Adrenal gland (tissue), 19 donors: ENCODE measurements at places on chromosomes 3 and 15. TPM values are rescaled to one million over a fixed set of nuclear protein-coding genes. Genes with fewer than 3 reads are reported as not detected.

Gene CHRNA5
- 1.3 TPM for total RNA-seq

Gene ZIC1
- total RNA-seq = 0.32 TPM

Gene CAMK1
- total RNA-seq = 83.1 TPM

Gene ATP13A5
- not detected for total RNA-seq

GRCh38 chr3:13866041-13866965, 13.6 kb downstream of the WNT7A start:
- no peak for DNase-seq

DNA sequence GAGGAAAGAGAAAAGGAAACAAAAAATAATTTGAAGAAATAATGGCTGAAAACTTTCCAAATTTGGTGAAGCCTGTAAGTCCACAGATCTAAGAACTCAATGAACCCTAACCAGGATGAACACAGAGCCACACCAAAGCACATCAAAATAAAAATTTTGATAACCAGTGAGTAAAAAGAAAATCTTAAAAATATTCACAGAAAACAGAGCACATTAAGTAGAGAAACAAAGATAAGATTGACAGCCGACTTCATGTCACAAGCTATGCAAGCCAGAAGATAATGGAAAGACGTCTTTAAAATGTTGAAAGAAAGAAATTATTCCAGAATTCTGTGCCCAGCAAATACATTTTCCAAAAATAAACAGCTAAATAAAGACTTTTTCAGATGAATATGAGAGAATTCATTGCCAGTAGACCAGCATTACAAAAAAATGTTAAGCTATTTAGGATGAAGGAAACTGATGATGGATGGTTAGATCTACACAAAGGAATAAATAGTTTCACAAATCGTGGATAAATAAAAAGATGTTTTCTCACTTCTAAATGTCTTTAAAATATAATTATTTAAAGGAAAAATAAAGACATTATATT, 140.2 kb upstream of the SKOR1 start:
- DNase-seq = no peak

DNA sequence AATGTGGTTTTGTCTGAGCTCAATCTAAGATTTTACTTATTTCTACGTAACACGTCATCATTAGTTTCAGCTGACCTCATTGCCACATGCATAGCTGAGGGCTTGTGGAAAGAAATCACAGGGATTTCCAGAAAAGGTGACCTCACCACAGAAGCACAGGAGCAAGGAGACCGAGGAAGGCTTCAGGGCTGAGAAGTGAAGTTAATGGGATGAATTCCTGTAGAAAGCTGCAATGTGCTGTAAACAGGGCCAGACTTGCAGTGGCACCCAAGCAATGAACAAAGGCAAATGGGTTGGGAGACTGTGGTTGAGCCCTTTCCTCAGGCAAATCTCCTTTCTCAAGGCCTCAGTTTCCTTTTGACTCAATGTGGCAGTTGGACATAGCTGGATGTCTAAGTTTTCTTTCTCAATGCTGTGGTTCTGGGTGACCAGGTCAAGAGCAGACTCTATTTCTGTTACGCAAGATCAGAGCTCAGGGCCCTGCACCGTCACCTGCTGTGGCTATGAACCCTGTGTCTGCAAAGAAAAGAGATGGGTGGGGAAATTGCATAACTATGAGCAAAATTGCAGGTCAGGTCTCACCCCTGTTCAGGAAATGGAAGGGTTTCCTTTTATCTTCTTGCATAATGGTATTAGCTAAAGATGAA, 252.2 kb upstream of the TBL1XR1 start:
- DNase-seq = no peak

- no peak for DNase-seq
These were observed 132.5 kb downstream of the PEAK1 start for GRCh38 chr15:77287385-77287784.

- no peak for DNase-seq
These were observed 231.5 kb downstream of the EFHB start for GRCh38 chr3:19702416-19703078.

DNA sequence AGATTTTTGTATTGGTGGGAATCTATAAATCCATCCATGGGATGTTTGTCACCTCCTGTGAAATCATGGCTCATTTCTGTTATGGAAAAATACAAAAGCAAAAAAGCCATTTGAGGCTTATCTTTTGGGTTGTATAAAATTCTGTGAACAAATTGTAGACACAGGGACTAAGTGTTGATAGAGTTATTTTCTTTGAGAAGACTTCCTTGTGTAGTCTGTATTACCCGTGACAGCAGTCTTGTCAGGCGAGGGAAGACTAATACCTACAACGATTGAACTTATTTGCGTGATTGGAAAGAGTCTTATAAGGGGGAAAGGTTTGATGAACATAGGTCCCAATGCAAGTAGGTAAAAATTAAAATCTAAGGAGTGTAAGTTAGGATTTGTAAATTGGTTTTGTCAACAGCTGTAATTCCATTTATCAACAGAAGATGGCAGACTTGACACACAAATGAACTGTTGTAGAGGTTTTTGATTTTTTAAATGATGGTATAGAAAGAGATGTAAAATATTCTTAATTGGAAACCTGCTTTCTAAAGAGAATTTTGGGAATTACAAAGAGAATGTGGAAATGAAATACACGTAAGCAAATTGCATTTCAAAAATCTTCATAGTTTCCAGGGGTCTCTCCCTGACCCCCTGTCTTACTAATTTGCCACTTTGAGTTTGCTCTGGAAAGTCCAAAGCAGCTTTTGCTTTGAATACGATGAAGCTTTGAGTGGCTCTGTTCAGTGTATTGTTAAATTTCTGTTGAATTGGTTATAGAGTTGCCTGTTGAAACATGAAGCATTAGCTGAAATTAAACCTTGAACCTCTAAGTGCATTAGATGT, 33.2 kb downstream of the SLC25A26 start:
- no peak for DNase-seq

DNA sequence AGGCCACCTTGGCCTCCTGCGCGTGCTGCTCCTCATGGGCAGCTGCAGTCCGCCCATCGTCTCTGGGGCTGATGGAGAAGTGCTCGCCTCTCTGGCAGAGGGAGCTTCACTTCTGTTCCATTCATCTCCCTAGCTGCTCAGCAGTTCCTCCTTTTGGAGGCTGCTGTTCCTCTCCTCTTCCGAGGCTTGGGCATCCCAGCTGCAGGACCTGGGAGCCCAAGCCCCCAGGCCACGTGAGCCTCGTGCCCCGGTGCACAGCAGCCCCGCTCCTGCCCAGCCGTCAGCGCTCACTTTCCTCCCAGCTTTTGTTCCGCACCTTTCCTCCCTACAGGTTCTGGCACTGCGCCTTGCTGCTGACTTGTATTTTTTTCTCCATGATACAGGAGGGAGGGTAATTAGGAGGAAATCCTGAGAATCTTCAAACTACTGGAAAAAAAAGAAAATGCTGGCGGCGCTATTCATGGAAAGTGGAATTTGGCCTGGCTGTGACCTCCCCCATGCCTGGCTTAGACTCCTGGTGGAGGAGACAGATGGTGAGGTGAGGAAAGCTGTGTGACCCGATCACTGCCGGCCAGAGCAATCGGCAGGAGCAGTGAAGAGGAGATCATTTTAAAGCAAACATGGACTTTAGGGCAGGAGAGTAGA, 210.1 kb downstream of the CHST2 start:
- DNase-seq = no peak

DNA sequence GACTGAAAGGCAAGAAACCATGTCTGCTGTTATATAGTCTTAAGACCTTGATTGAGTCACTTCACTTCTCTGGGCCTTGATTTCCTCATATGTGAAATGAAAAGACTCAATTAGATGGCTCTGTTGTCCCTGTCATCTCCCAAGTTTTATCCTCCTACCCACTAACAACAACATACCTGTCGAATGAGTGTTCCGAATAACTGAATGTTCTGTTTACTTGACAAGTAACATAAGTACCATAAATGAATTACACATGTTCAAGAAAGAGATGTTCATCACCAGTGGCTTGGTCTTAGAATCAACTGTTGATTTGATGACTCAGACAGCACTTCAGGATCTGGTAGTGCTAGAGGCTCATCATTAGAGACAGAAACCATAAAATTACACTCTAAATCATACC, 311.7 kb downstream of the VPS13C start:
- no peak for DNase-seq

DNA sequence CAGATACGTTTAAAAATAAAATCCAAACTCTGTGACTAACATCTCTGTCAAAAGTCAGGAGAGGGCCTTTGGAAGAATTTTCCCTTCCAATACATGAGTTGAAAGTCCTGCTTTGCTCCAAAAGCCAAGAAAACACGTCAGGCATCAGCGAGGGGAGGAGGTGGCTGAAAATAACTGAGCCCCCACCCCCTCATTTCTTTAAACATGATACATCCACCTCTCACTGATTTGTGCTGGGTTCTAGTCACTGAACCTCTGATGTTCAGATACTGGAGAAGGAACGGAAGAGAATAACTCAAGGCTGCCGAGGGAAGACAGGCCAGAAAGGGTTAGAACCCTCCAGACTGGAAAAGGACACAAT, 9.4 kb upstream of the SEMA5B start:
- DNase-seq = no peak

DNA sequence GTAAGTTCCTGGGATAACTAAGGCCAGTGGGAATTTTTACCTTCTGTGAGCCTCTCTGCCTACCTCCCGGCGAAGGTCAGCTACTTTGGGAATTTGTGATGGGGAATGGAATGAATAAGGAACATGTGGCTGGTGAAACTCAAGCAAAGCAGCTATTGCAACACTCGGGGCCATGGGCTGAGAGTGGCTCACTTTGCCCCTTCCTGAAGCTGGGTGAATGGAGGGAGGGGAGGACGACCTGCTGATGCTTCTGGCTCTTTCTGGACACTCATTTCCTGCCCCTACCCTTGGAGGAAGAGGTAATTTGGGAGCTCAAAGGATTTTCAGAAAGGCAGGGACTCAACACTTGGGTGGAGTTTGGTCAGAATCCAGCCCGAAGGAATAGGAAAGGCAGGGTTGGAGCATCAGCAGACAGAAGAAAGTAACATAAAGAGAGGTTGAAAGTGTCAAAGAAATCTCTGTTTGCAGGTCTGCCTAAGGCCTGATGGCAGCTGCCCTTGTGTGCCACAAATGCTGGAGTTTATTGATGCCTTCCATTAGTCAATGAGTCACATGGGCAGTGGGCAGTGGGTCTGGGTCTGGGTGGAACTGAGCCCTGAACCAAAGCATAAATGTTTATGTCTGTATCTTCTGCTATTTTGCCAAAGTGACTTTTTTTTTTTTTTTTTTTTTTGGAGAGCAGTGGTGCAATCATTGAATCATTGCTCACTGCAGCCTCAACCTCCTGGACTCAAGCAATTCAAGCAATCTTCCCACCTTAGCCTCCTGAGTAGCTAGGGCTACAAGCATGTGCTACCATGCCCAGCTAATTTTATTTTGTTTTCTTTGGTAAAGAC, 12.4 kb downstream of the LAMP3 start:
- no peak for DNase-seq
